ENCODE measurements at places on chromosomes 16 and 17.
A peak's percentile ranks its signal among the peaks of the same experiment; 100 is the strongest.

DNA sequence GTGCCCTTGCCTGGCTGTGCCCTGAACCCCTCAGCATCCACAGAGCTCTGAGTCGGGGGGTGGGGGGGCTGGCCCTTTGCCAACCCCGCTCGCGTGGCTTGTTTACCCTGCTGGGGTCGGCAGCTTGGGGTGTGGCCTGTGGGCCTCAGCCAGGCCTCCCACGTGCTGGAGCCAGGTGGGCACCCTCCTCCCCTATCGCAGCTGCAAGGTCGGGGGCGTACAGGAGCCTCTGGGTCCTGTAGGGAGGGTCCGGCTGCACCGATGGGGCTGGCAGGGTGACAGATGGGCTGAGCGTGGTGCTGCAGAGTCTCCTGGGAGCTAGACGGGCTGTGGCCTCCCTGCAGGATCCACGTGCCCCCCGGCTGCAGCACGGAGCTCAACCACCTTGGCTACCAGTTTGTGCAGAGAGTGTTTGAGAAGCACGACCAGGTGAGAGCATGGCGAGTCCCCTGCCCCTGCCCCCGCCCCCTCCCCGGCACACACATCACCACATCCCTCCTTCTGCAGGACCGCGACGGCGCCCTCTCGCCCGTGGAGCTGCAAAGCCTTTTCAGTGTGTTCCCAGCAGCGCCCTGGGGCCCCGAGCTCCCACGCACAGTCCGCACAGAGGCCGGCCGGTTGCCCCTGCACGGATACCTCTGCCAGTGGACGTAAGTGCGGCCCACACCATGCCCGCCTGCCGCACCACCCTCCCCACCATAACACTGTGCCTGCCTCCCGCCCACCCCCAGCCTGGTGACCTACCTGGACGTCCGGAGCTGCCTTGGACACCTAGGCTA is 3.6 kb downstream of the RHOT2 start:
- DNase-seq, result no peak

DNA sequence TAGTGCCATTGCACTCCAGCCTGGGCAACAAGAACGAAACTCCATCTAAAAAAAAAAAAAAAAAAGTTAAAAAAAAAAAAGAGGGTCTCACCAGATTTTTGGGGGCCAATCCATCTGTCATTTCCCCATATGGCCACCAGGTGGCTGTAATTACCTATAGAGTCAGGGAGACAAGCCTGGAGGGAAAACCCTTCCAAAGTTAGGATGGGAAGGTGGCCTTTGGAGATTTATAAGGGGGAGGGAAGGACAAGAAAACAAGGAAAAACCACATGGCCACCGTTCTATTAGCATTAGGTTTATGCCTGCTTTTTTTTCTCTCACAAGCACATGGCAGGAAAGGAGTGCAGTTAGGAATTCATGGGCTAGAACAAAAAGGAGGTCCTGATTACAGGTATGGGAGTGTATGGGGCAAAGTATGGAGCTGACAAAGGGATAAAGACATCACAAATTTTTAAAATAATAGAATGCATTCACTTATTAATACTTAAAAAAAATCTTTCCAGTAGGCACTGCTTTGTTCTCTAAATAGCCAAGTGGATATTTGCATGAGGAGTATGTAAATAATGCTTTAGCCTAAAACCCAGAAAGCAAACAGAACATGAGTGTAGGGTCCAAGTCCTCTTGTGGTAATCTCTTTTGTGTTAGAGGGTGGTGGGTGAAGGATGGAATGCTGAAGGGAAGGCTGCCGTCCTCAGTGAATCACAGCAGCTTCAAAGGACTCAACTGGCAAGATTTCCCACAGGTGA is 5.1 kb downstream of the CYB5D1 start:
- peak; percentile 46 for DNase-seq

DNA sequence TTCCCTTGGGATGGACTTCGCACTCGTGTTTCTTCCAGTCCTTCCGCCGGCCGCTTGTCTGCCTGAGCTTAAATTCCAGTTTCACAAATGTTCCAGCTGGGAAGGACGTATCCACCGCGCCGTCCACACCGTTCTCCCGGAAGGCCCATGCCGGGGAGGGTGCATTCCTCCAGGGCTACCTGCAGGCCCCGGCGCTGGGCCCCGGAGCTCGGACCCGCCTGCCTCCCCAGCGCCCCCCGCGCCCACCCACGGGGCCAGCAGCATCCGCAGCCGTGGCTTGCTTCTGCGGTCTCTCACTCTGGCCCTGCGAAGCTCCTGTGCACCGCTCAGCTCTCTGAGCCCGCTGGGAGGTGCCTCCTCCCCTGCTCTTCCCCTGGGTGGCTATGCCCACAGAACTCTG is 2084.1 kb downstream of the TP53TG3F start:
- DNase-seq, result no peak

DNA sequence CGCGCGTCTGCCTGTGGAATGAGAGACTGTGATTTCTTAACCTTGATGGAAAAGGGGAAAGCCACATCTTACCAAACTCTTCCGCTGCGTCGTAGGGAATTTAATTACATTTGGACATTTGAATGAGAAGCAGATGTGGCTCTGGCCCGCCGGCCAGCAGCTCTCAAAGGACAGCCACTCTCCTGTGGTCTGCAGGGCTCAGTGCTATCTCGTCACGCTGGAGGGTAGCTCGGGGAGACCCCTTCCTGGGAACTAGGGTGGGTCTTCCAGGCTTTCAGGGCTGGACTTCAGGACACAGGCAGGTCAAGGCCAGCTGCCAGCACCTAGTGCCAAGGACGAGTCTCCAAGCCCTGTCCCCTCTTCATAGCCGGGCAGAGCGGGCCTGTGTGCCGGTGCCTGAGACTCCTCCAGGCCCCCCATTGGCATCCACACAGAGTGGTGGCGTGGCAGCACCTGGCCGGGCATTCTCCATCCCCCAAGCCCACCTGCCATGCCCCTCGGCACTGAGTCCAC is 15.9 kb upstream of the TBX2 start:
- no peak for DNase-seq

DNA sequence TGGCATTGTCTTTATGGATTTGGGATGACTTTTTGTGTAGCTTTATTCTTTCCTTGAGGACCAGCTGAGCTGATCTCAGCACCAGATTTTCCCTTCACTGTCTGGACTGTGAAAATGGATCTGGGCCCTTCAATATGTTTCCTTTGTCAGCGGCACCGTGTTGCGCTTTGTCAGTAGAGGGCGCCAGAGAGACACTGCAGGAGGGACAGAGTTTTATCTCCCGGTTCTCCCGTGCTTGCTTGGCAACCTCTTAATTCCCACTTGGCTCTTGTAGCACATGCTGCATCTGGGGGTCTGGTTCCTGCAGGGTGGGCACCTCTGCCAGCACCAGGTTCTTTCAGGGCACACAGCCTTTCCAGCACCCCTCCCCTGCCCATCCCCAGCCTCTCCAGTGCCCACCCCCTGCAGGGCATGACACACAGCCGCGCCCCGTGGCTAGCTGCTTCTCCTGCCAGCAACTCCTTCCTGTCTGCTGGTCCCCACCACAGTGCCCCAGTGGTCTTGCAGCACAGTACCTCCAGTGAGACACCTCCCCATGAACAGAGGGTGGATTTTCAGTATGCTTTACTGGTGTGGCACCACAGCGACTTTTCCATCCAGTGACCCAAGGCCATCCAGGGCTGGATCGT is 19.6 kb downstream of the OR1D5 start:
- DNase-seq, result no peak

- no peak for DNase-seq
Measured at GRCh38 chr16:22855231-22855630, 41.3 kb downstream of the HS3ST2 start.

DNA sequence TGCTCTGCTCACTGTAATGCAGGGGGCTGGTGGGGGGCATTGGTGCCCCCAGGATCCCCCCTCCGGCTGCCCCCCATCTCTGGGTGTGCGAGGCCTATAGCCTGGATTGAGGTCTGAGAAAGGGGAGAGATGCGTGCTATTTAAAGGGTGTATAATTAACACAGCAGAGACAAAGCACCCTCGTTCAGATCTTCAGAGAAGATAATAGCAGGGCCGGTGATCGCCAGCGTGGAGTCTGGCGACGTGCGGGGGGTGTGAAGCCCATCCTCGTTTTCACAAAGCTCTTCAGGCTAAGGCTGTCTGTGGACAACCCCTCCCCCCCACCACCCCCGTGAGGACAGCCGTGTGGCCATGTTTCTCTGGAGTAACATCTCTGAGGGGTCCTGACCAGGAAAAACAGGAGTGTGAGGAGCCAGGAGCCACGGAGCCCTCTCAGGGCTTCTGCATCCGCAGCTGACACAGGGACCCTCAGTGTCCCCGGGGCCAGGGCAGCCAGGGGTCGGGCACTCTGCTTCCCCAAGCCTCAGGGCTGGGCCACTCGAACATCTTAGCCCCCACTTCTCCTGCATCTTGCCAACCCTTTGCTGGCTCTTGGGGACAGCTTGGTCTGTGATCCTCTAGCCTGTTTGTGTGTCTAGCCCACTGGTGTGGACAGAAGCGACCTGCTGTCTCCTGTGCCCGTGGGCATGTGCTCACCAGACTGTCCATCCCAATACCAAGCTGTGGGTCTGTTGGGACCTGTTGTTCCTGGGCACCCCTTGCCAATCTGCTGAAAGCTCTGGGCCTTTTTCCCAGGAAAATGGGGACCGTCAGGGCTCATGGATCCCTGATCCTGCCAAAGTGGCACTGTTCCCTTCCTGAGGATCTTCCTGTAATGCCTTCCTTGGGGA is 58.9 kb downstream of the BAIAP2 start:
- DNase-seq, result no peak

DNA sequence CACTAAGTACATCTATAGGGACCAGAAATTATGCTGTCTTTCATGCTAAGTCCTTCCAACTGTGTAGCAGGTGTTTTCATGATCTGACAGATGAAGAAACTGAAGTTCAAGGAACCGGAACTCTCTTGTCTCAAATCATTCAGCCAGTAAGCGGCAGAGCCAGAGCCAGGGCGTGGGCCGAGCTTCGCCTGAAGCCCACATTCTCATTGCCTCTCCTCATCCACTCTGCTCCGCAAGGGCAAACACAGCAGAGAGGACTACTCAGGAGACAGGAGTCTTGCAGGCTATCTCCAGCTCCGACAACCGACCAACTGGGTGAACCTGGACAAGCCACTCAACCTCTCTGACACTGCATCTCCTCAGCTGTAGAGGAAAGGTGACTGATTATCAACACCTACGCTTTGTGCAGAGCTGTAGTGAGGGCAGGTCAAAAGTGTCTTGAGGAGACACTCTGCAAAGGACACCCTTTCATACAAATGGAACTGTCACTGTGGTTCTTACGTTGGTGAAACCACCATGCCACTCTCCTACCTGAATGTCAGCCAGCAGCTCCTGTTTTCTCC is 72.9 kb downstream of the CYTH1 start:
- no peak for DNase-seq

GRCh38 chr16:87881324-87882200 is 12.3 kb upstream of the SLC7A5 start:
- no peak for DNase-seq

- DNase-seq, result no peak
Measured at GRCh38 chr17:53032861-53033271, 789.9 kb upstream of the KIF2B start.

DNA sequence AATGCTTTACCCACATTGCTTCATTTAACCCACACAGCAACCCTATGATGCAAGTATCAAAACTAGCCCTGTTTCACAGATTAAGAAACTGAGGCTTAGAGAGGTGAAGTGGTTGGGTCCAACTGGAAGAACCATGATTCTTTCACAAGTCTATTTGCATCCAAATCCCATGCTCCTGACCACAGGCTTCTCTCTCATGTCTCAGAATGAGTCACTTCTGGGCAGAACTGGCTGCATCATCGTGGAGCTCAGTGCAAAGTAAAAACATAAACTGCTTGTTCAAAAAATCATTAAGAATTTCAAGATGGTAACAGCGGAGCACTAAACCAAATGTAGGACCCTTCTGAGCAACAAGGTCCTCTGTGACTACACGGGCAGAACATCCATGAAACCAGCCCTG is 20.2 kb upstream of the CES1 start:
- no peak for DNase-seq

- no peak for DNase-seq
Measured at GRCh38 chr16:50274326-50275097, 8.2 kb downstream of the ADCY7 start.

DNA sequence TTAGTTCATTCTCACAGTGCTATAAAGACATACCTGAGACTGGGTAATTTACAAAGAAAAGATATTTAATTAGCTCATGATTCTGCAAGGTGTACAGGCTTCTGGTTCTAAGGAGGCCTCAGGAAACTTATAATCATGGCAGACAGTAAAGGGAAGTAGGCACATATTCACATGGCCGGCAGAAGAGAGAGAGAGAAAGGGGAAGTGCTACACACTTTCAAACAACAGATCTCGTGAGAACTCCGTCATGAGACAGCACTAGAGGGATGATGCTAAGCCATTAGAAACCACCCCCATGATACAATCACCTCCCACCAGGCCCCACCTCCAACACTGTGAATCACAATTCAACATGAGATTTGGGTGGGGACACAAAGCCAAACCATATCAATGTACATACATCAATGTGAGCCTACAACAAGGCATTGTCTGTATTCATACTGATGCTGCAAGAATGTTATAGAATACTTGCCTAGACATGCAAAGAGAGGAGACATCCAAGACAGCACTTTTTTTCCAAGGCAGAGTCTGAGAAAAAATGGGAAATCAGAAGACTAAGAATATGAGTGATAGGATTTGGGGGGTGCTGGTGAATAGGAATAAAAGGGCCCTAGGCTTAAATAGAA is 114.8 kb upstream of the XYLT1 start:
- no peak for DNase-seq

GRCh38 chr17:76398523-76399174 is 14.2 kb downstream of the SPHK1 start:
- DNase-seq, result no peak

DNA sequence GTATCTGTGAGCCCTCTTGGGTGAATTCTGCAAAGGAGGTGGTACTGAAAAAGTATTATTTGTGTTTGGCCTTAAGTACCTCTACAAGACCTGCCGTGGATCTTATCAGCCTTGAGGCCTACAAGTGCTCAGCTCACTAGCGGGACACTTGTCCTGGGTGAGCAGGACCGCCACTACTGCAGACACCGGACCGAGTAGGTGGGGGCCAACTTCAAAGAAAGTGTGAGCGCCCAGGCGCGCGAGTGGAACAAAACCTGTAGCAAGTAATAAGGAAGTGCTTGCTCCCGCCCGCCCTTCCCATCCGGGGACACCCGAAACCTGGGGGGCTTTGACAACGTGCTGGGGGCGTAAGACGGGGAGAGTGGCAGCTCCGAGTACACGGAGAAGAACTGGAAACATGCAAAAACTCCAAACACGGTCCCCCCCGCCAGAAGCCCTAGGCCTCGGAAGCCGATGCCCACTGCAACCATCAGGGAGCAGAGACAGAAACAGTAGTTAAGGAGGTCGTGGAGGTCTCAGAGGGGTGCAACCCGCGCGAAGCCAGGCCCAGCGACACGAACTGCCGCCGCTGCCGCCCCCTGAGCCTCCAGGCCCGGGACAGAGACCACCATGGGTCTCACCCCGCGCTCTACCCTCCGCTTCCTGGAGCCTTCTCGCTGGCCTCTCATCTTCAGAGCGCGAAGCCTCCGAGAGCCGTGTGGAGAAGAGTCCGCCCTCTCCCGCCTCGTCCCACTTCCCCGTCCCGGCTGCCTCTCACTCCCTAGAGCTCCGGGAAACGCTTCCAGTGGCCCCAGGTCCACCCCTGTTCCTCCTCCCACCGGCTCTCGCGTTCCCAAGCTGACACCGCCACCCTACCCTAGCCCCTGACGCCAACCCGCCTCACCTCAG is 537 bp downstream of the CNOT1 start:
- peak; percentile 59 for DNase-seq

GRCh38 chr17:48068491-48068961 is 20.4 kb downstream of the NFE2L1 start:
- DNase-seq, result no peak

All from ureter (tissue), 1 donor.